GM12864 (cell line): ENCODE measurements at places on chromosomes 5 and 9.
A peak's percentile ranks its signal among the peaks of the same experiment; 100 is the strongest.

- DNase-seq, result no peak
Measured at GRCh38 chr5:59287884-59288283, 605.6 kb downstream of the PDE4D start.

DNA sequence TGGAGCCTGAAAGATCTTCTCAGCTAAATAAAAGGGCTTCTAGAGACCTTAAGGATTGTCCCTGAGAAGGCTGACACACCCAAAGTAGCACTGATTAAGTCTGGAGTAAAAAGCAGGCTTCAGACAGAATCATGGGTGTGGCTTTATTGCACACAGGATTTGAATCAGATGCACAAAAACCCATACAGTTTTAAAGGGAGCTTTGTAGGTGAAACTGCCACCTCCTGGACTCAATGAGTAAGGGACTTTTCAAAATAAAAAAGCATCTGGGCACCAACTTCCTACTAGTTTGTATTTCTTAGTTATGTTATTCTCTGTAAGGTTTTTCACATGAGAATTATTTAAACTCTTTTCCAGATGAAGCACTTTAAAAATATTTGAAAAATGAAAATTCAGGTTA is 129.4 kb downstream of the EDIL3 start:
- no peak for DNase-seq

DNA sequence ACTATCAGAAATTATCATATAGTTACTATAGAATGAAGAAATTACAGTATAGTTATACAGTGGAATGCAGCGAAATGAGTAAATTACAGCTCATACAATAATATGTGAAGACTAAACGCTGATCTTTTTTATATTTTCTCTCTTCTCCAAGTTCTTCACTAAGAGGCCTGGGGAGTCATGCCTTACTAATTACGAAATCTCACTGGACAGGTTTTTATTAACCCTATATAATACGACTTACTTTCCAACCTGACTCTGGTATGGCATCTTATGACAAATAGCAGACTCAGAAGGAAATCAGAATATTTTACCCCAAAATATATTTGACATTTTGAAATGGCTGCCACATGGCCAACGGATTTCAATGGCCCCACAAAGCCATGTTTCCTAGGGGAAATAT is 9.1 kb downstream of the CARNMT1 start:
- DNase-seq, result no peak

DNA sequence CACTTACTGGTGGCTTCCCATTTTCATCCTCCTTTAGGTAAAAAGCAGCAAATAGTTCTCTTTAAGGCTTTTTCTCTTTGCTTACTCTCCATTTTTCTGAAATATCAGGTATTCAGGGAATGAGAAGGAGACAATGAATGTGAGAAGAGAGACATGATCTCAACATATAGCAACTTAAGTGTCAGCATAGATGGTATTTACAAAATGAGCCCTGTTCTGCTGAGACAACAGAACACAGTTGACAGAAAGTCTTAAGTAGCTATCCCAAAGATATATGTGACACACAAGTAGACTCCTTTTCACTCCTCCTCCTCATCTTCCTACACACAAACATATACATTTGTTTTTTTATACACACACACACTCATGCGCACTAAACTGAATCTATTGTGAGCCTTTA is 649.3 kb upstream of the WWC1 start:
- DNase-seq, result no peak

- DNase-seq, result no peak
Measured at GRCh38 chr9:107246259-107247254, 36.5 kb upstream of the RAD23B start.

DNA sequence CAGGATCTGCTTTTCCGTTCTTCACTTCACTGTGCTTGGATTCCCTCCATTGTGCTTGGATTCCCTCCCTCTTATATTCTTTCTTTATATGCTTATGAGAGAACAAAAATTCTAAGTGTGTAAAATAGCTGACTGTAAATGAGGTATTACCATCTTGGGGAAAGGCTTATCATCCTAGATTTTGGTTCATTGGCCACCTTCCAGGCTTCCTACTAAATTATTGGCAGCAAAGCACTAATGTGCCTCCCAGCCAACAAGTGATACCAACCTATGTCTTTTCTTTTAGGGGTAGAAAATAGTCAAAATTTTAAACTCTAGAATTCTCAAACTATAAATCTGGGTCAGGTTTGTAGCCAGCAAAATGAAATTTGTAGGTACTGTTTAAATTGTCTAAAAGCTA is 52.7 kb downstream of the NDUFAF2 start:
- DNase-seq, result no peak

DNA sequence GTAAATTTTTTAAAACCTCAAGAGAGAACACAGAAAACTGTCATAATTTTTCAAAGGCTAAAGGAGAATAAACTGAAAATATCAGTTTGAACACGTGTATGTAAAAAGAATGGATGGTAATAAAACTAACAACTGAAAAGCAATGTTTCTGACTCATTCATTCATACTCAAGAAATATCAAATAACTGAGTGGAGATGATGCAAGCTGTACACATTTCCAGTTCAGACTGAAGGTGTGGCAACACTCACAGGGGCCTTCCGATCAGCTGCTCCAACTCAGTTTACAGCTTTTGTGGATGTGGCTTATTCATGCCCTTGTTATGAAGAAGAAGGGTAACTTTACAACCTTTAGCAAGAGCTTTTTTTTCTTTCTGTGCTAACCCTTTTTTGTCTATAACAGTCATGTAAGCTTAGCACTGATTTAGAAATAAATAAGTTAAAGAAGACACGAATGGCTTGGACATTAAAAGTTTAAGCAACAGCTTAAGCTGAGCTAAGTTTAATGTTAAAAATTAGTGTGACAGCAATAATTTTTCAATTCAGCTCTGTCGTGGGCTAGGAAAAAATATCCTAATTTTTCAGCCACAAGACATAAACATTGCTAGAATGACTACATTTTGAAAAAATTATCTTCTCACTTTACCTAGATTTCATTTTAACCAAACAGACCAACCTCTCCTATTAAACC is 453.5 kb downstream of the RAB3C start:
- no peak for DNase-seq

DNA sequence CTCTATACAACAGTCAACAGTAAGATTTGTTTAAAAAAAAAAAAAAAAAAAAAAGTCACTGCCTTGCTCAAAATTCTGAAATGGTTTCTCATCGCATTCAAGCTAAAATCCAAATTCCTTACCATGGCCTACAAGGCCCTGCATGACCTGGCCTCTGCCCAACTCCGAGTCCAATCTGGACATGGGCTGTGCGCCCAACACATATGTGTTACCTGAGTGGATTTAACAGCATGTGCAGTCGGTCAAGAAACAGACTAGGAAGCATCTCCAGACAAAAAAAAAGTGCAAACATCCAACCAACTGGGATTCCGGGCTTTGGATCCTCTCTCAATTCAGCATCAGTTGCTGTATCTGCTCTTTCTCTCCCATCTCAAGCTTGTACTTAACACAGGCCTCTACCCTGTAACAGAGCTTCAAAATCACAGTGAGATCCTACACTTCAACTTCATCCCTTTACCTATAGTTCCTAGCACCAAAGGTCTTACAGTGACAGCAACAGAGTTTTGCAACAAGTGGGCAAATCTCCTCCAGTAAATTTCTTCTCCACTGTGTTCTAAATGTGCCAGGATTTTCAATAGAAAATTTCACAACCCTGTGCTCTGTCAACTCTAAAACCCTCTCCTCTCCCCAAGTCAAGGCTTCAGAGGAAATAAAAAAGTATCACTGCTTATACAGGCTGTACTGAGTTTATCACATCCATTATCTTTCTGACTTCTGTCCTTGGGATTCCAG is 19.6 kb downstream of the ZNF608 start:
- no peak for DNase-seq

- no peak for DNase-seq
Measured at GRCh38 chr5:6506611-6507010, 58.0 kb downstream of the UBE2QL1 start.

GRCh38 chr5:125411071-125411743 is 664.8 kb upstream of the ZNF608 start:
- DNase-seq, result peak; percentile 68

GRCh38 chr9:79567671-79568098 is 4.1 kb upstream of the TLE4 start:
- DNase-seq, result no peak

GRCh38 chr9:83698976-83699585 is 8.7 kb downstream of the UBQLN1 start:
- DNase-seq, result no peak

DNA sequence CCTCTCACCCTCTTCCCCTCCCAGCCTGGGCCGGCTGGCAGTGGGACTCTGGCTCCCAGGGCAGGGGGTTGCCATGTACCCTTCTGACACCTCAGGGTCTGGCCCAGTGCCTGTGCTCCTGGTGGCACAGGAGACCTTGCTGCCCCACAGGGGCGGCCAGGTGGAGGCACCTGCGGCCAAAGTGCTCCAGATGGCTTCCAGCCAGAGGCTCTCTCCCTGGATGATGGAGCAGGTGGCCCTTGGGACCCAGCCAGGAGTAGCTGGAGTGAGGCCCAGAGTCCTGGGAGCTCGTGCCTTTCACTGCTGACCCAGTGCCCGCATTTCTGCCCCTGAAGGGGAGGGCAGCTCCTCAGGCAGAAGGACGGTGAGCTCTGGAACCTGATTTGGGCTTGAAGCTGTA is 87.3 kb downstream of the NTNG2 start:
- no peak for DNase-seq

DNA sequence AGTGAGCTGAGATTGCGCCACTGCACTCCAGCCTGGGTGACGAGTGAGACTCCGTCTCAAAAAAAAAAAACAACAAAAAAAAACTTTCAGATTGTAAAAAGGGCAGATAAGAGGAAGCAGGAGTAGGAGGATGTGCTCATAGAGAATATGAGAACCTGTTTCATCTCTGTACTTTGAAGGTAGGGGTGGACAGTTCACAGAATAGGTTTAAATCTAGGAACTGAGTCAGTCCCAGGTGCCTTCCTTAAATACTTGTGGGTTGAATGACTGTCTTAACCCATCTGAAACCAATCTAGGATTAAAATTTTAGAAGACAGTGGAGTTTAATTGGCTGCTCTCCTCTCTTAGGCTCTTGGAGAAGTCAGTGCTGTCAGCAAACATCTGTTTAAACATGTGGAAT is 12.4 kb downstream of the POLK start:
- peak; percentile 78 for DNase-seq

- no peak for DNase-seq
Measured at GRCh38 chr9:27589462-27589861, 16.2 kb upstream of the C9orf72 start.

GRCh38 chr9:16543225-16543624 is 327.2 kb downstream of the BNC2 start:
- DNase-seq, result no peak

GRCh38 chr5:163345216-163345615 is 92.2 kb upstream of the CCNG1 start:
- DNase-seq, result no peak

DNA sequence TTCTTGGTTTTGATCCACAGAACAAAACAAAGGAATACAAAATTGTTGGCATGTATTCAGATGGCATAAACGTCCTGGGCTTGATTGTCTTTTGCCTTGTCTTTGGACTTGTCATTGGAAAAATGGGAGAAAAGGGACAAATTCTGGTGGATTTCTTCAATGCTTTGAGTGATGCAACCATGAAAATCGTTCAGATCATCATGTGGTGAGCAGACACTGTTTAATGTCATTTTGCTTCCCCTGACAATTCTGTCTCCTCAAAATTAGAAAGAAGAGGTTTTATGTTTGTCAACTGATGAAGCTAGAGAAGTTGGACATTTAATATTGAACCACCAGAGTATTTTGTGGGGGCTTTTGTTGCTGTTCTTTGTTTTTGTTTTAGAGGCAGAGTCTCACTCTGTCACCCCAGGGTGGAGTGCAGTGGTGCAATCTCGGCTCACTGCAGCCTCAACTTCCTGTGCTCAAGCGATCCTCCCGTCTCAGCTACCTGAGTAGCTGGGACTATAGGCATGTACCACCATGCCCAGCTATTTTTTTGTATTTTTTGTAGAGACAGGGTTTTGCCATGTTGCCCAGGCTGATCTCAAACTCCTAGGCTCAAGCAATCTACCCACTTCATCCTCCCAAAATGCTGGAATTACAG is 82.0 kb downstream of the SLC1A1 start:
- DNase-seq, result no peak

DNA sequence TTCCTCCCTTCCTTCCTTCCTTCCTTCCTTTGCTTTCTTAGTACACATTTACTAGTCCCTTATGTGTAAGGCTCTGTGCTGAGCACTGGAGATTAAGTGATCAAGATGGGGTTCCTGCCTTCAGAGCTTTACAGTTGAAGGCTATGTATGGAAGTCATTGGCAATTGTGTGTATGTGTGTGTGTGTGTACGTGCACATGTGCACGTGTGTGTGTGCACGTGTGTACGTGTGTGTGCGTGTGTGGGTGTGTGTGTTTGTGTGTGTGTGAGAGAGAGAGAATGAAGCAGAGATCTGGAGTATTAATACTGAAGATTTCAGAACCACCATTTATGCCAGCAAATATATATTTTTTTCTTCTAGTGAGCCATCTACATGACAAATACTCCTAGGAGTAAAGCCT is 184.9 kb upstream of the NFIB start:
- no peak for DNase-seq

- no peak for DNase-seq
Measured at GRCh38 chr9:125774106-125774505, 26.9 kb downstream of the PBX3 start.

GRCh38 chr5:15995341-15996052 is 184.1 kb downstream of the MARCHF11 start:
- no peak for DNase-seq

DNA sequence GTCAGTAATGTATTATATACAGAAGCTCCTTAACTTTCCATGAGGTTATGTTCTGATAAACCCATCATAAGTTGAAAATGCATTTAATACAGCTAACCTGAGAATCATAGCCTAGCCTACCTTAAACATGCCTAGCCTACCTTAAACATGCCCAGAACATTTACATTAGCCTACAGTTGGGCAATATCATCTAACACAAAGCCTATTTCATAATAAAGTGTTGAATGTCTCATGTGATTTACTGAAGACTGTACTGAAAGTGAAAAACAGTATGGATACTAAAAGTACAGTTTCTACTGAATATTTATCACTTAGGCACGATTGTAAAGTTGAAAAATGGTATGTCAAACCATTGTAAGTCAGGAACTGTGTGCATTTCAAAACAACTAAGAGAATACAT is 1.6 kb downstream of the GM2A start:
- no peak for DNase-seq

DNA sequence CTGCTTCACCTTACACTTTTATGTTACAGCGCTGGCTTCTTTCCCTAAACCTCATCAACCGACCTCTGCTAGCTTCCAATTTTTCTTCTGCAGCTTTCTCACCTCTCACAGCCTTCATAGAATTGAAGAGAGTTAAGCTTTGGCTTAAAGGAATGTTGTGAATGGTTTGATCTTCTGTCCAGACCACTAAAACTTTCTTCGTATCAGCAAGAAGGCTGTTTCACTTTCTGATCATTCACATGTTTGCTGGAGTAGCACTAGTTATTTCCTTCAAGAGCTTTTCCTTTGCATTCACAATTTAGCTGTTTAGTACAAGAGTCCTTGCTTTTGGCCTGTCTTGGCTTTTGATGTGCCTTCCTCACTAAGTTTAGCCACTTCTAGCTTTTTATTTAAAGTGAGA is 49.5 kb downstream of the NR3C1 start:
- no peak for DNase-seq
